ENCODE measurements at places on chromosomes 16 and 17.

- DNase-seq: no peak
Measured at GRCh38 chr17:14506364-14506763, 205.5 kb downstream of the HS3ST3B1 start.

- DNase-seq: no peak
Measured at GRCh38 chr16:17768257-17768656, 297.5 kb upstream of the XYLT1 start.

GRCh38 chr16:15539197-15539596 is 103.8 kb downstream of the MARF1 start:
- DNase-seq: no peak

GRCh38 chr17:30576326-30576861 is 99.2 kb downstream of the GOSR1 start:
- DNase-seq: no peak

DNA sequence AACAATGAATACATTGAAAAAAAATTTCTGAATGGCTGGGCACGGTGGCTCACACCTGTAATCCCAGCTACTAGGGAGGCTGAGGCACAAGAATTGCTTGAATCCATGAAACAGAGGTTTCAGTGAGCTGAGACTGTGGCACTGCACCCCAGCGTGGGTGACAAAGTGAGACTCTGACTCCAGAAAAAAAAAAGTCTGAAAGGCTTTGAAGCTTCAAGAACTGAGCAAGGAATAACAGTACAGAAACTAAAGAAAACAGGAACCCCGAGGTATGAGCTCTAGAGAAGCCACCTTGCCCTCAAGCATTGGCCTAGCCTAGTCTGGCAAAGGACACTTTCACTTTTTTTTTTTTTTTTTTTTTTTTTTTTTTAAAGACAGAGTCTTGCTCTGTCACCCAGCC is 45.0 kb downstream of the TEX2 start:
- DNase-seq: no peak

Data from NCI-H1092 (cell line).